Fibroblast of lung (primary cell): ENCODE measurements at places on chromosomes 2 and 18. TPM values are rescaled to one million over a fixed set of nuclear protein-coding genes. Genes with fewer than 3 reads are reported as not detected.

DNA sequence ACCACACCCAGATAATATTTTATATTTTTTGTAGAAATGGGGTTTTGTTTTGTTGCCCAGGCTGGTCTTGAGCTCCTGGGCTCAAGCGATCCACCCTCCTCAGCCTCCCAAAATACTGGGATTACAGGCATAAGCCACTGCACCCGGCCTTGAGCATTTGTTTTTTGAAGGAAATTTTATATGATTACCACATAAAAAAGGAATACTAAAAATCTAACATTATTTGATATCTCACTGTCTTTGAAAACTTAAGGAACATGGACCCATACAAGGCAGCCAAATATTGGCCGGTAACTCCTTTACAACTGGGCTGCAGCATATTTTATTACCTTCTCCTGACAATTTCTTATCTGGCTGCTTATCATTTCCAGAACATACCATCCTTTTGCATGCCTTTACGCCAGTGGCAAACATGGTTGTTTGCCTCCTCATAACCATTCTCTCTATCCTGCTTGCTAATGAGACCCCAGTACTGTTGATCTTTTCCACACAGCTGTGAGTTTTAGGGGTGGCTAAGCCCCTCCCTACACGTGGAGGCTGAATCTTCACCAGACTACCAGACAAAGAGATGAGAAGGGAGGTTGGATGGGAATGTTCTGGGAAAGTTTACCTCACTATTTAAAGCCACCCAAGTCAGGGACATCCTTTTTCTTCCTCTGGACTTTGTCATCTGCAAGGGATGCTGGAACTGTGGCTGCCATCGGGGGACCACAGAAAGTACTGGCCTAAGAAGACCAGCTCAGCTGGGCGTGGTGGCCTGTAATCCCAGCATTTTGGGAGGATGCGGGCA is 157.5 kb downstream of the TGIF1 start:
- no peak for DNase-seq

DNA sequence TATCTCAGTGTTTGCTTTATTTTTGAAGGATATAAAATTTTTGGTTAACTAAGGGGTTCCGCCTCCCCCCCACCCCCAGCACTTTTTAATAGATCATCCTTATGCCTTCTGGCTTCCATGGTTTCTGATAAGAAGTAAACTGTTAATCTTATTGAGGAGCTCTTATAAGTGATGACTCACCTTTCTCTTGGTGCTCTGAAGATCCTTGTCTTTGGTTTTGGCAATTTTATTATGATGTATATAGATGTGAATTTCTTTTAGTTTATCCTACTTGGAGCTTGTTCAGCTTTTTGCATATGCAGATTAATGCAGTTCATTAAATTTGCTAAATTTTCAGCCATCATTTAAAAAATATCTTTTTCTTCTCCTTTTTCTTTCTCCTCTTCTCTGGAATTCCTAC is 91.7 kb upstream of the CTAGE1 start:
- no peak for DNase-seq

DNA sequence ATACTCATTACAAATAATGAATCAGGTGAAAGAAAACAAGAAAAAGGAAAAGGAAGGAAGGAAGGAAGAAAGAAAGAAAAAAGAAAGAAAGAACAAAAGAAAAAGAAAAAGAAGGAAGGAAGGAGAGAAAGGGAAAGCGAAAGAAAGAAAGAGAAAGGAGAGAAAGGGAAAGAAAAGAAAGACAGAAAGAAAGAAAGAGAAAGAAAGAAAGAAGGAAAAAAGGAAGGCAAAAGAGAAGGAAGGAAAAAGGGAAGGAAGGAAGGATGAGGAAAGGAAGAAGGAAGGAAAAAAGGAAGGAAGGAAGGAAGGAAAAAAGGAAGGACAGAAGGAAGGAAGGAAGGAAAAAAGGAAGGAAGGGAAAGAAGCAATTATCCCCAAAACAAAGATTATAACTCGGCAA is 1460.4 kb upstream of the PIK3C3 start:
- no peak for DNase-seq

DNA sequence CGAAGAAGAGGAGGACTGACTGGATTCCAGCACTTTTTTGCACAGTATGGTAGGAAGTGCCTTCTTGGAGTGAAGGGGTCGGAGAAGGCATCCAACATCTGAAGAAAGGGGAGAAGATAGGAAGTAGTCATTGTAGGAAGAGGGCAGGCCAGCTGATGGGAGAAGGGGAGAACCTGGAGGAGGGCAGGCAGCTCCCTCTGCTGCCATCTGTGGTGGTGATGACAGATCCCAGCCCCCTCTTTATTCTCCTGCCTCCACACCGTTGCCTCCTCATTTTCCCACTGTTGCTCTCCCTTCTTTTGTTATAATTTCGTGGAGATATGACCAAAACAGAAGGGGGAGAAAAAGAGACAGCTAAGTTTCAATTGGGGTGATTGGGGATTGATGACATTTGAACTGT is 2.9 kb upstream of the SCYGR2 start:
- DNase-seq = no peak

DNA sequence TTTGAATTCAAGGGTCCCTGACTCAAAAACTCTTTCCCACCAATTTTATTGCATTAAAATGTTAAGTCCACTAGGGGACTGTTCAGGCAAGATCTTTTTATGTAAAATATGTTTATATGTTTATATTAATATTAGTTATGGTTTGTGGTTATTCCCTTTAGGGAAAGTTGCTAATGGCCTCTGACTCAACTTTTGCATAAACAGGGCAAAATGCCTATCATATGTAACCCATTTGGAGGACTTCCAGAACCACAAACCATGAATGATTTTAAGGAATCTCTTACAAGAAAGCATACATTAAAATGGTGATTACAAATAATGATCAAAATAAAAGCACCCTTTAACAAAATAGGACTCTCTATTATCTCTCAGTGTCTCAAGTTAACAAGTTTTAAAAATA is 1484.5 kb upstream of the ZEB2 start:
- DNase-seq = peak; percentile 80

GRCh38 chr18:31596081-31596872 is 4.6 kb downstream of the TTR start:
- no peak for DNase-seq

GRCh38 chr18:8443505-8443904 is 165.7 kb upstream of the RAB12 start:
- no peak for DNase-seq

GRCh38 chr2:10083692-10084211 is 3.5 kb upstream of the CYS1 start:
- no peak for DNase-seq

DNA sequence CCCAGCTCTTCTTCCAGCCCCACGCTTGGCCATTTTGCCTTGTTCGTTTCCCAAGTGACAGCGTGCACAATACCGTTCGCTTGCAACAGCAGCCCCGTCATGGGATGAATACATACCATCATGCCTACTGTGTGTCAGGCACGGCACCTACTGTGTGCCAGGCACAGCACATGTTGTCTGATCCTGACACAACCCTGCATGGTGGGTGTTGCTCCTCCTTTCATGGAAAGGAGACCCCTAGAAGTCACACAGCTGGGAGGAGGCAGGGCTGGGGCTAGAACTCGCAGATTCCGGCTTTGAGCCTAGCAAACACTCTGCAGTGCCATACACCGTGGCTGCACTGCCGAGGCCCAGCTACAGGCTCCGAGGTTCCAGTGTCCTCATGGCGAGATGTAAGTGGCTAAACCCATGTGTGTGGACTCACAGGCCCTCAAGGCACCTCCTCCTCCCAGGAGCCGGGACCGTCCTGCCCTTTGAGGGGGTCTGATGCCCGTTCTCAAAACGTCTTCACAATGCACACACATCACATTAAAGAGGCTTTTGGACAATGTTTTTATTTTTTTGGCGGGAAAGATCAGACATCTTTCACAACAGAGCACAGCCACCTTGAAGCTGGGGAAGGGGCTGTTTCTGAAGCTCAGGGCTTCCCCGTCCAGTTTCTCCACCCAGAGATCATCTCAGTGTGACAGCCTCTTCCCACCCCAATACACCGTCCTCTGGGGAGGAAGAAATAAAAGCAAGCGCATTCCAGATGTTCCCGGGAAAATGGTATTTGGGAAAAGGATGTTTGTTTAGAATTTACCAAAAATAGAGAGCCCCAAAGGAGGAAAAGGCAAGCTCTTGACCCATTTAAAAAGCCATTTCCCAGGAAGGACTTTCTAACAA is 64.9 kb downstream of the HS1BP3 start:
- DNase-seq = no peak

DNA sequence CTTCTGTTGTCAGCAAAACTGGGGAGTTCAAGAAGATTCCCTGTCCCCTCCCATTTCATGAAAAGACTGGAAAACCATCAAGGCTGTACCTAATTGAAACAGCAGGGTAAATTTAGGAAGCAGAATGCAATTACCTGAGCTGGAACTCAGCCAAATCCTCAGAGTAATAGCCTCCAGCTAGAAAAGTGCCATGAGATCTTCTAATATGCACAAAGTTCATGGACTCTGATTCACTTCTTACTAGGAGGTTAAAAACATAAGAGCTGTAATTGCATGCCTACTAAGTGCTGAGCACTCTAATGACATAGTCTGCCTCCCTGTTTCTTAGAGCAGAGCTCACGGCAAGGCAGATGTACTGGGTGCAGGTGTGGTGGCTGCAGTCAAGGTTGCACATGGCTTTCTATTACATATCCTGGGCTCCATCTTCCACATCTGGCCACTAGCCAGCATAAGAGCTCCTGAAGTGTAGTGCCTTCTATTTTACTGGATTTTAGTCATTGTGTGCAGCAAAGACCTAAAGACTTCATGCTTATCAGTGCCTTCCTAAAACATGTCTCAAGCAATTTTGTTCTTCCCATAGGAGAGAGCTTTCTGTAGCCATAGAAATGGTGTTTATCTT is 341.7 kb downstream of the PTPRM start:
- no peak for DNase-seq

GRCh38 chr2:29044459-29044858 is 29.9 kb downstream of the PCARE start:
- no peak for DNase-seq

GRCh38 chr2:132033365-132033764 is 128.4 kb downstream of the ANKRD30BL start:
- no peak for DNase-seq

RAD51AP2 gene
- under 0.01 and 0.17 TPM in 2 replicates for total RNA-seq

TXNL4A gene
- total RNA-seq = 21.1 and 39.5 TPM in 2 replicates

EFR3B gene
- total RNA-seq = 0.50 and 0.51 TPM in 2 replicates

CTAGE1 gene
- total RNA-seq = under 0.01 TPM in 1 of 2 replicates, not detected in the other

SRD5A2 gene
- total RNA-seq = not detected in 2 replicates

CLEC4F gene
- not detected in 2 replicates for total RNA-seq

C1QL2 gene
- not detected in 2 replicates for total RNA-seq

FBXO36 gene
- total RNA-seq = 3.5 and 3.9 TPM in 2 replicates

ZNF385B gene
- total RNA-seq = under 0.01 TPM in 1 of 2 replicates, not detected in the other
